ENCODE measurements at places on chromosomes 16 and 17. TPM values are rescaled to one million over a fixed set of nuclear protein-coding genes. Genes with fewer than 3 reads are reported as not detected.
A peak's percentile ranks its signal among the peaks of the same experiment; 100 is the strongest.

- DNase-seq = no peak
Observed at GRCh38 chr16:13435873-13436474, 484.0 kb upstream of the ERCC4 start.

GRCh38 chr16:58940609-58941008 lies 206.5 kb upstream of the GOT2 start:
- DNase-seq = no peak

Gene PLA2G10
- not detected for total RNA-seq

GRCh38 chr16:27764869-27765675 lies 215.1 kb downstream of the KATNIP start:
- DNase-seq = no peak

Gene CLEC3A
- total RNA-seq = not detected

DNA sequence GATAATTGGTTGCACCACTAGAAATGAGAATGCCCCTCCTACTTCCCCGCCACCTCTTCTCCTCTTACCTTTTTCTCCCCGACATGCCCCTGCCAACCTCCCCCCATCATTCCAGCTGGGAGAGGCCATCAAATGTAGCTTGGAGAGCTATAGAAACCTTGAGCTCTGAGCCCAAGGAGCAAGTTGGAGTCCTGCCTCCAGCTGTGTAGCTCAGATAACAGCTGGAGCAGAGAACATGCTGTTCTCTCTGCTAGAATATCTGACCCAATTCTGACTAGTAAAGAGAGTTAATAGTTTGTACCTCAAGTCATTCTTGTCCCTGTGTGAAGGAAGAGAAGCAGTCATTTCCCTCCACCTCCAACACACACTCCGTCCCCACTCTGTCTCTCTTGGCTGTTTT lies 490.3 kb downstream of the MAF start:
- DNase-seq = no peak

GRCh38 chr17:35287286-35287811 lies 44.5 kb downstream of the SLFN5 start:
- no peak for DNase-seq

DNA sequence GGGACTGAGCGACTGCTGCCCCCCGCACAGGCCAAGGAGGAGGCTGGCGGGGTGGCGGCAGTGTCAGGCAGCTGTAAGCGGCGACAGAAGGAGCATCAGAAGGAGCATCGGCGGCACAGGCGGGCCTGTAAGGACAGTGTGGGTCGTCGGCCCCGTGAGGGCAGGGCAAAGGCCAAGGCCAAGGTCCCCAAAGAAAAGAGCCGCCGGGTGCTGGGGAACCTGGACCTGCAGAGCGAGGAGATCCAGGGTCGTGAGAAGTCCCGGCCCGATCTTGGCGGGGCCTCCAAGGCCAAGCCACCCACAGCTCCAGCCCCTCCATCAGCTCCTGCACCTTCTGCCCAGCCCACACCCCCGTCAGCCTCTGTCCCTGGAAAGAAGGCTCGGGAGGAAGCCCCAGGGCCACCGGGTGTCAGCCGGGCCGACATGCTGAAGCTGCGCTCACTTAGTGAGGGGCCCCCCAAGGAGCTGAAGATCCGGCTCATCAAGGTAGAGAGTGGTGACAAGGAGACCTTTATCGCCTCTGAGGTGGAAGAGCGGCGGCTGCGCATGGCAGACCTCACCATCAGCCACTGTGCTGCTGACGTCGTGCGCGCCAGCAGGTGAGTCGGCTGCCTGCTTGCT lies 5.6 kb upstream of the TMEM88 start:
- DNase-seq = no peak

Gene TNFRSF17
- total RNA-seq = not detected

GRCh38 chr16:27774779-27775178 lies 224.8 kb downstream of the KATNIP start:
- DNase-seq = no peak

GRCh38 chr16:4412159-4412558 lies 4.2 kb downstream of the CORO7 start:
- no peak for DNase-seq

DNA sequence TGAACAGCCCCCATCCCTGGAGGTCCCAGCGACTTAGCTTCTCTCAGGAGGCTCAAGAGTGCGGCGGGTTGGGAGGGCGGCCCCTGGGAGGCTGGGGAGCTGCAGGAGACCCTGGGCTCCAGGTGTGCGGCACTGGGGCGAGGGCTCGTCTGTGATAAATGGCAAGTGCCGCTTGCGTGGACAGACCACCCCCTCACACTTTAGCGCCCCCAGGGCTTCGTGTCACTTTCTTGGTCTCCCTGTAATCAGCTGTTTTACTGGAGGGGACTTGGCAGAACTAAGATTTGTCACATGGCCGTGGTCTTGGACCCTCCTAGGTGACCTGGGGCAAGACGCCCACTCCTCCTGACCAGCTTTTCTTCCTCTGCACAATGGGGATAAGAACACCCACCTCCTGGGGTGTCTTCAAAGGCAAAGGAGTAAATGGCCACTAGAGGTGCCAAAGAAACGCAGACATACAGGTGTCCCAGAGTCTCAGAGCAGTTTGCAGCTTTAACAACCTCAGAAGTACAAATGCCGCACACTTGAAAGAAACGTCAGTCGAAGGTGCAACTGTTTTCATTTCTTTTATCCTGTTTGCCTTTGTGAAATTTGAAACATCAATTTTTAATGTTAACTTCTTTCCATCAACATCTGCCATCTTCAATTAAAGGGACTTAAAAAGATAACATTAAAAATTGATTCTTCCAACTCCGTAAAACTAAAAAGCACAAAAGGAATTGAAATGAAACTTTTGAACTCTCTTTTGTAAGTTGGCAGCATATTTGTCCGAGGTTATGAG lies 946 bp downstream of the OSGIN1 start:
- DNase-seq = no peak

- no peak for DNase-seq
Observed at GRCh38 chr17:74704544-74704943, 8.2 kb downstream of the CD300LF start.

DNA sequence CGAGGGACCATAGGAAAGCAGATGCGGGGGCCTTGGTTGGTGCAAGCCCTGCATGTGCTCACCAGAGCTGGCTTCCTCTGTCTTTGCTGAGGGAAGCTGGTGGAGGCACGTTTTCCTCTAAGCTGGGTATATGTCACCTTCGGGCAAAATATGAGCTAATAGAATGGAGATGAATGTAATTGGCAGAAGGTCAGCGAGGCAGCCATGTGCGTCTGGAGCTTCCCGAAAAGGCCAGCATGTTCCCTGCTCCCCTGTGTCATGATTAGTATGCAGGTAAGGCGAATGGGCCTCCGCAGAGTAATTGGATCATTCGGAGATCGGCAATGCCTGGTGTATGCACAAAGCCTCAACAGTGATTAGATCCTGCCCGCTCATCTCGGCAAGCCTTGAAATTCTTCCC lies 806.2 kb upstream of the EEF2KMT start:
- no peak for DNase-seq

DNA sequence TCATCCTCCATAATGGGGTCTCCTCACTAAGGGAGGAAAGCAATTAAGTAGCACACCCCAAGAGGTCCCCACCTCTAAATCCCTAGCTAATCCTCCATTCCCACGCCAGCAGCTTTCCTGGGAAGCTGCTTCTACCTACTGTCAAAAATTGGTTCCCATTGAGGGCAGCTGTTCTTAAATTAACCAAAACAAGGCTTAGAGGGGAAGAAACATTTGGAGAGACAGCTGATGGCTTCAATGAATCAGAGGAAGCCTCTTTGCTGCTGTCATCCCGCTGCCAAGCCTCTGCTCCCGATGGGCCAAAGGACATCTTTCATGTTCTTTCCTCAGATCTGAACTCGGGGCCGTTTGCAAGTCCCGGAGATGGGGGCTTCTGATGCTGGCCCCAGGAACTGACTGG lies 26.6 kb downstream of the AIPL1 start:
- no peak for DNase-seq

Gene AOC2
- total RNA-seq = 0.59 TPM

GRCh38 chr16:85687651-85688471 lies 893 bp downstream of the GINS2 start:
- DNase-seq = no peak

DNA sequence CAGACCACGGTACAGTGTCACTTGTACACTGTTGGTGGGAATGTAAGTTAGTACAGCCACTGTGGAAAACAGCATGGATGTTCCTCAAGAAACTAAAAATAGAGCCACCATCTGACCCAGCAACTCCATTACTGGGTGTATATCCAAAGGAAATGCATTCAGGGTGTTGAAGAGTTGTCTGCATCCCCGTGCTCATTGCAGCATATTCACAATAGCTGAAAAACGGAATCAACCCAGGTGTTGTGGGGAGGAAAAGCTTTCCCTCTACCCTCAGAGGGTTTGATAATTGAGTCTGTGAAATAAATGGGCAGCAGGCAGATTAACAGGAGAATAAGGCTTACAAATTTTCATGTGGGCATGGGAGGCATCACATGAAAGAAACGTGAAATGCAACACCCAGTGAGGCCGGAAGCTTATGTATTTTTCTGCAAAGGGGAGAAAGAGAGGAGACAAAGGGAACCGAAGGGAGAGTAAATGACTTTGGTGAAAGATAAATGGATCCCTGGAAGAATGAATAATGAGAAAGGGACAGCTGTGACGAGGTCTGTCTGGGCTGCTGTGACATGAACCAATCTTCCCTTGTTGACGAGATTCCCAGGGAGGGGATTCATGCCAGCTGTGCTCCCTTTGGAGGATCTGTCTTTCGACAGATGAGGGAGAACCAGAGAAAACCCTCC lies 106.2 kb downstream of the KCNJ12 start:
- no peak for DNase-seq

- DNase-seq = no peak
Observed at GRCh38 chr16:73217654-73218053, 169.7 kb upstream of the ZFHX3 start.

Gene PRPSAP2
- total RNA-seq = 17.0 TPM

Gene SLC16A13
- total RNA-seq = 1.5 TPM

- DNase-seq = no peak
Observed at GRCh38 chr17:27635275-27635823, 4.4 kb downstream of the LGALS9 start.

- peak; percentile 54 for DNase-seq
Observed at GRCh38 chr17:43994272-43995149, 9.9 kb upstream of the NAGS start.

Gene KIFC3
- total RNA-seq = 77.8 TPM

Gene MEAK7
- total RNA-seq = 5.8 TPM

GRCh38 chr17:43754947-43755346 lies 3.6 kb downstream of the SOST start:
- no peak for DNase-seq

DNA sequence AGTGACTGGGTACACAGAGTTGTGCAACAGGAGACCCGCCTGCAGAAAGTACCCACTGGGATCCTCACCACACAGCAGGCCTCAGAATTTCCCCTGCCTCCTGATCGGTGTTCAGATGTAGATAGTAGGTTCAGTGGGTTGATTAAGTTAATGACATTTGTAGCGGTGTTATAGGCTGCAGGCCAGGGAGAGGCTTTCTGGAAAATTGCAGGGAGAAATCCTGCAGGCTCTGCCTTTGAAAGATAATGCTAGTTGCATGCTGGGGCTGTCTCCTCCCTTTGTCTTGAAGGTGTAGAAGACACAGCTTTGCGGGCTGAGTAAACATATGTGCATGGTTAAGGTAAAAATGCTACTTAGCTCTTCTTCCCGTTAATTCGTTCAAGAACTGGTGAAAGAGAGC lies 406.3 kb upstream of the RBFOX1 start:
- no peak for DNase-seq

GRCh38 chr16:10880594-10881452 lies 3.8 kb downstream of the CIITA start:
- no peak for DNase-seq

GRCh38 chr17:78785011-78785662 lies 3.1 kb upstream of the CYTH1 start:
- no peak for DNase-seq

DNA sequence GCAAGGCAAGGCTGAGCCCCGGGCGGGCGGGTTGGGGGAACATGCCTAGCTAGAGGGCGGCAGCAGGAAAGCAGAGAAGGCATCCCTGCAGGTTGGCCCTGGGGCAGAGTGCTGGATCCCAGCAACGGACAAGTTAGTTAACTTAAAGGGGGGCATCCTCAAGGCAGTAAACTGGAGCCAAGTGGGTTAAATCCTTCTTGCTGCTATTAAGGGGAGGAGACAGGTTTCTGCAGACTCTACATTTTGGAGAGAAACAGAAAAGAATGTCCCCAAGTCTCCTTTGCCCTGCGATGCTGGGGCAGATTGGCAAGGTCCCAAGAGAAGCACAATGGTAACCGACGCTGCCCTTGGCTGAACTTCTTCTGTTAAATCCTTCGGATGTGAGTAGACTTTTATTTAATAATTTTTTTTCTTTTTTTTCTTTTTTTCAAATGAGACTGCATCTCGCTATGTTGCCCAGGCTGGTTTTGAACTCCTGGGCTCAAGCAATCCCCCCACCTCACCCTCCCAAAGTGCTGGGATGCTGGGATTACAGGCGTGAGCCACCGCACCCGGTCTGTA lies 14.0 kb downstream of the ATP5PD start:
- no peak for DNase-seq

- DNase-seq = no peak
Observed at GRCh38 chr17:1096215-1096614, 83.6 kb downstream of the ABR start.

DNA sequence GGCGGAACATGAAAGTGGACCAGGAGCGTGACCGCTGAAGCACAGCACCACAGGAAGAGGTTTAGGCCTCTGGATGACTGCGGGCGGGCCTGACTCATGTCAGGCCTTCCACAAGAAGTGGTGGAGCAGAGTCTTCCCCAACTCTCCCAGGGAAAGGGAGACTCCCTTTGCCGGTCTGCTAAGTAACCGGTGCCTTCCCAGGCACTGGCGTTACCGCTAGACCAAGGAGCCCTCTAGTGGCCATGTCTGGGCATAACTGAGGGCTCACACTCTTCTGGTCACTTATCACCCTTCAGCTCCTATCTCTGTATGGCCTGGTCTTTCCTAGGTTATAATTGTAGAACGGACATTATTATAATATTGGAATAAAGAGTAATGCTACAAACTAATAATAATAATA lies 1931.9 kb downstream of the TP53TG3F start:
- DNase-seq = peak; percentile 15

DNA sequence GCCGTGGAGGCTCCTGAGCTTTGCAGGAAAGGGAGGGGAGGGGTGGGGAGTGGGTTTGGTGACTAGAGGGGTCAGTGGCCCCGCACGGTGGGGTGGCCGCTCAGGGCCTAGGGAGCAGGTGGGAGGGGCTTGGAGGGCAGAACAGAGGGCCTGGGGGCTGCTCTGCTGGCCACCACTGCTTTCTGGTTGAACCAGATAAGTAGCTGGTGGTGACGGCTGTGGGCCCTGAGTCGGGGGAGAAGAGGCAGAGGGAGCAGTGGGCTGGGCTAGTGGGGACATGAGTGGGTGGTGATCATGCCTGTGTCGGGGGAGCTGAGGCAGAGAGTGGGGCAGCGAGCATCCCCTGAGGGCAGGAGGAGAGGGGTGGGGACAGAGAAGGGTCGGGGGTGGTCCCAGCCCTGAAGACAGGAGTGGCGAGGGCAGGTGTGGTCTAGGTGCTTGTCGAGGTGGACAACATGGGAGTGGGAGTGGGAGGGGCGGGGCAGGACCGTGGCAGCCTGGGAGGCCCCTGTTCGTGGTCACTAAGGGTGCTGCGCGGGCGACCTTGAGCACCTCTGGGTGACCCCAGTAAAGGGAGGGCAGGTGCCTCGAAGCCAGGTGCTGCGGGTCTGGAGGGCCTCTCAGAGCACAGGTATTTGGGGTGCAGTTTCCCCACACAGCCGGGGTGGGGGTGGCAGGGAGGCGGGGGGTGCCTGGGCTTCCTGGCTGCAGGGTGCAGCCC lies 6.3 kb upstream of the CD7 start:
- no peak for DNase-seq

All from heart right ventricle (tissue), 16 donors.